ENCODE measurements at places on chromosomes 13 and 19.

DNA sequence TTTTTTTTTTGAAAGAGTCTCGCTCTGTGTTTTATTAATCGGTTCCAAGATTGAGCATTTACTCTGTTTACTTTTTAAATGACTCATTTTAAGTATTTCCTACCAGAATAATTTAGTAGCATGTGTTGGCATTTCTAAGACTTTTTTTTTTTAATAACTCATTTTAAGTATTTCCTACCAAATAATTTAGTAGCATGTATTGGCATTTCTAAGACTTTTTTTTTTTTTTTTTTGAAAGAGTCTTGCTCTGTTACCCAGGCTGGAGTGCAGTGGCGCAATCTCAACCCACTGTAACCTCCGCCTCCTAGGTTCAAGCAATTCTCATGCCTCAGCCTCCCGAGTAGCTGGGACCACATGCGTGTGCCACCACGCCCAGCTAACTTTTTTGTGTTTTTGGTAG, 13.1 kb downstream of the SETDB2 start:
- no peak overlapping the region for H3K4me3 ChIP-seq
- H3K27ac ChIP-seq = no peak overlapping the region
- H3K4me1 ChIP-seq = peaks cover 8% of the 10 kb centered on the region
- H3K36me3 ChIP-seq = peaks cover 3% of the 10 kb centered on the region
- no peak for DNase-seq
- no peaks in the 10 kb centered on the region for H3K27me3 ChIP-seq

DNA sequence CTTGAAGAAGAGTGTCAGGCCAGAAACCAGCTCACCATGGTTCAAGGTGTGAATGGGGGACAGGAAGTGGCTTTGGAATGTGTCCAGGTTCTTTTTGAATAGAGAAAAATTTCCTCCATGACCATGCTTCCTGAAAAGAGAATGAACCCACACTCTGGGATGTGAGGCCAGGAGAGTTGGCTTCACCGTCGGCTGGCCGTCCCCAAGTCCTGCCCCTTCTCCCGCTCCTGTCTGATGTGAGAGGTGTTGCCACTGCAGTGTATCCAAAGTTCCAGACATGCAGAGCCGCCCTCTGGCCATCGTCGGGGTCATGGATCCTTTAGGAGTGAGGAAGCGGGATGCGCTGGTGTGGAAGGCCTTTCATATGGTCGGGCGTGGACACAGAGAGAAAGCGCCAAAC, 101.2 kb downstream of the COL4A2 start:
- H3K4me1 ChIP-seq = peaks cover 20% of the 10 kb centered on the region
- no peak overlapping the region for H3K4me3 ChIP-seq
- no peak overlapping the region for H3K27ac ChIP-seq
- no peaks in the 10 kb centered on the region for H3K27me3 ChIP-seq
- DNase-seq = no peak
- H3K36me3 ChIP-seq = no peaks in the 10 kb centered on the region

DNA sequence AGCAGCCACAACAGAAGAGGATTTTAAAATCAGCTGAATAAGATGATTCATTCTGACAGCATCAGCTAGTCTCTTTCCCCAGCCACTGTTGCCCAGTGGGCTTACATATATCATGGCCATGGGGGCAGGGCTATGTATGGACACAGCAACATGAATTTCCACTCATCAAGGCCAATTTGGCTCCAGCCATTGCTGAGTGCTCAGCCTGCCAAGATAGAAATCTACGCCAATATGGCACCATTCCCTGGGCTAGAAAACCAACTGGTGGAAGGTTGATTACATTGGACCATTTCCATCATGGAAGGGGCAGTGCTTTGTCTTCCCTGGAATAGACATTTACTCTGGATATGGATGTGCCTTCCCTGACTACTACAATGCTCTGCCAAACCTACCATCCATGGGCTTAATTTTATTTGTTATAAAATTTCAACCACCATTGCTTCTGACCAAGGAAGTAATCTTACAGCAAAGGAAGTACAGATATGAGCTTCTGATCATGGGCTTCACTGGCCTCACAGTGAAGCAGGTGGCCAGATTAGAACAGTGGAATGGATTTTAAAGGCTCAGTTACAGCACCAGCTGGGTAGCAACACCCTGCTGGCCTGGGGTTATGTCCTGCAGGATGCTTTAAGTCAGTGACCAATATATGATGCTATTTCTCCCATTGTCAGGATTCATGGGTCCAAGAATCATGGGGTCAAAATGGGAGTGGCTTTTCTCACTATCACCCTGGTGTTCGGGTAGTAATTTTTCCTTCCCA, 9.8 kb upstream of the ALOX5AP start:
- H3K4me1 ChIP-seq = no peaks in the 10 kb centered on the region
- no peak overlapping the region for H3K4me3 ChIP-seq
- no peaks in the 10 kb centered on the region for H3K36me3 ChIP-seq
- H3K27me3 ChIP-seq = no peaks in the 10 kb centered on the region
- no peak for DNase-seq

DNA sequence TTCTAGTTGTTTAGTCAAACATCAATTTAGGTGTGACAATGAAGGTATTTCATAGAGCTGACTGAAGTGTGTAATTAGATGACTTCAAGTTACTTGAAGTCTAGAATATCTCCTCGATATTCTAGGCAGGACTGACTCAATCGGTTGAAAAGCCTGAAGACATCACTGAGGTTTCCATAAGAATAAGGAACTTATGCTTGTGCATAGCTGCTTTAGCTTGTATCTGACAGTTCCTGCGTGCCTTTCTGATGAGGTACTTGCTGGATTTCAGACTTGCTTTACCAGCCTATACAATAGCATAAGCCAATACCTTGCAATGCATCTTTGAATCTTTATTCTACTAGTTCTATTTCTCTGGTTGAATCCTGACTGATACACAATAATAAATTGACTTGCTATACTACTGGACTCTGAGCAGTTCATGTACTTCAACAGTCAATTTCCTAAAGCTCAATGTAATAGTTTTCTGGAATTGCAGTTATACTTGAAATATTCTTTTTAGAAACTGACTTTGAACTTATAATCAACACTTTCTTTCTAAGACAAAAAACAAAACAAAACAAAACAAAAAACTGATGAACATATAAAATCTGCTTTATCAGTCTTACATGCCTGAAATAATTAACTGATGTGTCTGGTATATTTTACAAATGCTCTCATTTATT, 1534.8 kb downstream of the SLITRK5 start:
- DNase-seq = no peak
- no peak overlapping the region for H3K4me3 ChIP-seq
- no peaks in the 10 kb centered on the region for H3K36me3 ChIP-seq
- no peaks in the 10 kb centered on the region for H3K27me3 ChIP-seq
- no peak overlapping the region for H3K27ac ChIP-seq

GRCh38 chr13:27110056-27110746, 61.4 kb downstream of the USP12 start:
- no peaks in the 10 kb centered on the region for H3K27me3 ChIP-seq
- H3K27ac ChIP-seq = no peak overlapping the region
- H3K36me3 ChIP-seq = no peaks in the 10 kb centered on the region
- no peaks in the 10 kb centered on the region for H3K4me1 ChIP-seq
